Muscle of arm (tissue), 14 donors: ENCODE measurements at places on chromosomes 12 and 14.

DNA sequence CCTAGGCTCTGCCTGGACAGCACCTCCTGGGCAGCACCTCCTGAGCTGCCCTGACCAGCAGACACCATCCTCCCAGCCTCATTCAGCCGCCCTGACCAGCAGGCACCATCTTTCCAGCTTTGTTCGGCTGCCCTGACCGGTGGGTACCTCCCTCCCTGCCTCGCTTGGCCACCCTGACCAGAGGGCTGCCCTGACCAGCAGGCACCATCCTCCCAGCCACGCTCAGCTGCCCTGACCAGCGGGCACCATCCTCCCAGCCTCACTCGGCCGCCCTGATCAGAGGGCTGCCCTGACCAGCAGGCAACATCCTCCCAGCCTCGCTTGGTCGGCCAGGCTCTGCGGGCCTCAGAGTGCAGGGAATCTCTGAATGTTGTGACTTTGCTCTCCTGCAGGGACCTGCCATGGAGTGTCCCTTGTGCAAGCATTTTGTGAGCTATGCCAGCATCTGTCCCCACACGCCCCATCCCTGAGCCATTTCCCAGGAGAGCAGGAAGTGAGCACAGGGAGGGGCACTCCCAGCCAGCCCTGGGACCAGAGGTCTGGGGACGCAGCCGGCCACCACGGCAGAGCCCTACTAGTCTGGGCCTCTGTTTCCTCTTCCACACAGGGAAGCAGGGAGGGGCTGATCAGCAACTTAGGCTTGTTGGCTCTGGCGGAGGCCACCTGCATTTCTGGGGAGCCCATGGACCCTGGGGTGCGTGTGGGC is 265.5 kb downstream of the SEC23A start:
- DNase-seq = no peak

DNA sequence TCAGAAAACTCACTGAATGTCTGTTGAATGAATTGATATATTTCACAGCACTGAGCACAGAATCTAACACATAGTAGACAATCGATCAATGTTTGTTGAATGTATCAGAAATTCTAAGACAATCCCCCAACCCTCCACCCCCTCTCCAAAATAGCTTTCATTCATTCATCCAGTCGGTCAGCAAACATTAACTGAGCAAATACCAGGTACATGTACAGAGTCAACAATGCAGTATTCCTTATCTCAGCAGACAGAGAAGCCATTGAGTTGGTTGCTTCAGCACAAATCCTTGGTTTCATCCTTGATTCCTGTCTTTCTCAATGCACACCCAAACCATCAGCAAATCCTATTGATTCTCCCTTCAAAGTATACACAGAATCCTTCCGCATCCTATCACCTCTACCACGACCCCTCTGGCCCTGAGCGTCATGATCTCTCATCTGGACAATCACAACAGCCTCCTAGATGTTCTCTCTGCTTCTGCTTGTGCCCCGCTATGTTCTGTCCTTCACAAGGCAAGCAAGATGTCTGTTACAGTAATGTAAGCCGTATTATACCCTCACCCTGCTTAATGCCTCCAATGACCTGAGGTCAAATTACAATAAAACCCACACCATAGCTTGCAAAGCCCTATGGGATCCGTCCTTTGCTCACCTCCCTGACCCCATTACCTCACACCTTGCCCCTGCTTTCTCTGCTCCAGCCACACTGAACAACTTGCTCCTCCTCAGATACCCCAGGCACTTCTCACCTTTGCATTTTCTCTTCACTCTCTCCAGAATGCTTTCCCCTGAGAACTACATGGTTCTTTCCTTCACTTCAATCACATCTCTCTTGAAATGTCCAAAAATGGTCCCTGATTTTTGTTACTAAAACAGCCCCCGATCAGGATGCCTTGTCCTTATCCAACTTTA is 738.1 kb upstream of the TBX3 start:
- DNase-seq = no peak

GRCh38 chr14:95255487-95255886 is 64.2 kb downstream of the CLMN start:
- no peak for DNase-seq

- no peak for DNase-seq
Observed at GRCh38 chr12:132173135-132174014, 29.1 kb downstream of the NOC4L start.

GRCh38 chr12:107655281-107656065 is 30.1 kb upstream of the PWP1 start:
- DNase-seq = no peak

DNA sequence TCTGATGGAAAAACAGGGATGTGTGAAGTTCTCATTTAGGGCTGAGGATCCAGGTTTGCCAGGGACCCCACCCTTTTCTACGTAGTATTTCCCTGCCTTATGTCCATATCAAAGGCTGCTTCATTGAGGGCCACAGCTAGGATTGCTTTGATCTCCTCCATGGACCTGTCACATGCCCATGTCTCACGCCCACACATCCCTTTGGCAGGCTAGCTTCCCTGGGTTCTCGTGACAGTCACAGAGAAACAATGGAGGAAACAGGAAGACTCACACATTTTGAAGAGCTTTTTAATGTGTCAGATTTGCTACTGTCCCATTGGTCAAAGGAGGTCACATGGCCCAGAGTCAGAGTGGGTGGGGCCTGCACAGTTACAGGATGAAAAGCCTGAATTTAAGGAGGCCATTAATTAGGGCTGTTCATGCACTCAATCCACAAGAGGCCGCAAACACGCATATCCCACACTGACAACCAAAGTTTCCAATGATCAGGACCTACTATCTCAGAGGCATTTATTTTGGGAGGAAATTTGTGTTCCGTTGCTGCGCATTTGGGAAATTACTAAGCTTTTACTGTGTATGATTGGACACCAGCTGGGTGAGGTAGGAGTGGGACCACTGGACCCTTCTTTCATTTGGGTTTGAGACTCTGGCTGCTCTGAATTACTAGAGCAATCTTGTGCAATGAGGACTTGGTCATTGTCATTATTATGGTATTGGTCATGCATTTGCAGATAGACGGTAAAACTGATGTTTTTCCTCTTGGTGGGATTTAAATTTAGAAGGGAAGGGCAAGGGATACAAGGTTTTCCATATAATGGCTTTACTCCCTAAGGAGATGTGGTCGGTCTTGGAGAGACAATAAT is 266.2 kb downstream of the KTN1 start:
- no peak for DNase-seq

DNA sequence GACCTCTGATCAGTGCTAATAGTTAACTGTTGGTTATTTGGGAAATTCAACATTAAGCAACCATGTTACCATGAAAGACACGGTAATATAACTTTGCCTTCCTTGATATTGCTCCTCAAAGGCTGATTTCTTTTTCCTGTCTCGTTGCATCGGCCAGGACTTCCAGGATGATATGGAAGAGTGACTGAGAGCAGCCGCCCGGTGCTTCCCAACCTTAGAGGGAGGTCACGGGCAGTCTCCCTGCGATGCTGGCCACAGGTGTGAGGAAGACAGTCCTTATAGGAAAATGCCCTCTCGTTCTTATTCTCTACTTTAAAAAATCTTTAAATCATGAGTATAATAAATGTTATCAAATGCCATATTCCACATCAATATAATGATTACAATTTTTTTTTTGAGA is 33.1 kb upstream of the GPR132 start:
- no peak for DNase-seq

DNA sequence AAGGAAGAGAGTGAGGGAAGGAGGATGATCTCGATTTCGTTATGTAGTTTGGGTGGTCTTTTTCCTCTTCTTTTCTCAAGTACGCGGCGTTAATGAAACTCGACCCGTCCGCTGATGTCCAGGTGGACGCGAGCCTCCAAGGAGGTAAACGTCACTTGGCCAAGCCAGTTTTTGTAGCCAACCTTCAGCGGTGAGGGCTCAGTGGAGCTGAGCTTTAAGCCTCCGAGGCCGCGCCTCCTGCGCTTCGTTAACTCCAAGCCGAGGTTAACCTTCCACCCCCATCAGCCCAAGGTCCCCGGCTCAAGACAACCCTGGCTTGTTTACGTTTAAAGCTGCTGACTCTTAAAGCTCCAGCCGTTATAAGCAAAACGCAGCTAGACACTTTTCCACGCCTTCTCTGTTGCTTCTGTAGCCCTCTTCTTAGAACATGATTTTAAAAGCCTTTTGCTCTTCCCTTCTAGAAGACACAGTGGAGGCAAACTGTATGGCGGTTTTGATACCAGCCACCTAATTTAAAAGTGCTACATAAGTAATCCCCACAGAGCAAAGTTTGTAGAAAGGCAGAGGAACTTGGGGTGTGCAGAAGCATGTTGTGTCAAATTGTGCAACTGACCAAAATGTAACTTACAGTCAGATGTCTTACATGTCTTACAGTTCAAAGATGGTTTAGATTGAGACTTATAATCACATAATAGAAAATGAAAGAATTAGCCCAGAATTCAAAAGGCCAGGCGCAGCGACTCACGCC is 923 bp upstream of the ITPR2 start:
- DNase-seq = peak; percentile 29

- DNase-seq = no peak
Observed at GRCh38 chr12:55724226-55724939, 4.2 kb downstream of the RDH5 start.

DNA sequence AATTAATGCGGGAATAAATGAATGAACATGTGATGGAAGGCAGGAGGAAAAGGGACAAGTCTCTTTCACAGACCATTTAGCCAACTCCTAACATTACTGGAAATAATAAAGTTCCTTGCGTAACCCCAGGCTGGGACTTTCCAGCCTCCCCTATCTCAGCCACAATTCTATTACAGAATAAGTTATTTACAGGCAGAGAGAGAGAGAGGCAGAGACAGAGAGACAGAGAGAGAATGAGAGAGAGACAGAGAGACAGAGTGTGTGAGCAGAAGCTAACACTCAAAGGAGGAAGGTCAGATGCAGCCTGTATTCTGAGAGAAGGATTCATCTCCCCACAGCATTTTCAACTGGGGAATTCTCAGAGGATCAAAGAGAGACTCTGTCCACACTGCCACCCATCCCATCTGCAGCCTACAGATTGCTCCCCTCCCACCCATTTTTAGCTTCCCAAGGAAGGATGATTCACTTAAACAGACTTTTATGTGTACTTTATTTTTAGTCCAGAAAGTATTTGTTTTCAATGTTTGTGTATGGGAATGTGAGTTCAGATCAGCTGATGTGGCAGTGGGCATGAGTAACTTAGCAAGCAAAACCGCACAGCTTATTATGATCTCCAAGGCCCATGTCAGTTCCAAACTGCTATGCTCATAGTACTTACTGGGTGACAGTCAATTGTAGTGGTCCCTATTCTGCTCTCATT is 165.7 kb downstream of the CAND1 start:
- DNase-seq = no peak

GRCh38 chr14:90785876-90786450 is 30.3 kb downstream of the TTC7B start:
- DNase-seq = no peak

DNA sequence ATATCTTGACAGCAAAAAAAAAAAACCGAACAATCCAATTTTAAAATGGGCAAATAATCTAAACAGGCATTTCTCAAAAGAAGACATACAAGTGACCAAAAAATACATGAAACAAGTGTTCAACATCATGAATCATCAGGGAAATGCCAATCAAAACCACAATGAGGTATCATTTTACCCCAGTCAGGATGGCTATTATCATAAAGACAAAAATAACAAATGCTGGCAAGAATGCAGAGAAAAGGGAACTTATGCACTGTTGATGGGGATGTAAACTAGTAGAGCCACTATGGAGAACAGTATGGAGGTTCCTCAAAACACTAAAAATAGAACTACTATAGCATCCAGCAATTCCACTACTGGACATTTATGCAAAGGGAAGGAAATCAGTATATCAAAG is 448.2 kb downstream of the RGS6 start:
- DNase-seq = no peak

- peak; percentile 37 for DNase-seq
Observed at GRCh38 chr12:90618586-90618985, 336.4 kb downstream of the CCER1 start.

DNA sequence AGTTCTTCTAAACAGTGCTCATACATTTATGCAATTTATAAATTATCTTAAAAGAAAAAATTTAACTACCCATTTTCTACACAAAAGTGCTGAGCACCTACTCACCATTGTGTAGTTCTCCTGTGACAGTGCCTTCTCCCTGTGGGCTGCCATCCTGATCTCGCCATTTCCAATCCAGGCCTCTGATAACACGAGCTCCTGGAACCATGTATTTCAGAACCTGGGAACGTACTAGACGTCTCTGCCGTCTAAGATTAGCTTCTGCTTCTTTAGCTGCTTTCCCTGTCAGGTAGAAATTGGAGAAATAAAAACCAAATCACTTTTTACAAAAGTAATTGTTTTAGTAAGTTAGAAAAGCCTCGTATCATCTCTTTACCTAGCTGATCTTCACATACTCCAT is 74.5 kb downstream of the HECTD1 start:
- no peak for DNase-seq

GRCh38 chr12:7460375-7461259 is 16.7 kb upstream of the CD163L1 start:
- peak; percentile 29 for DNase-seq

GRCh38 chr14:95121911-95122620 is 35.3 kb downstream of the DICER1 start:
- no peak for DNase-seq

DNA sequence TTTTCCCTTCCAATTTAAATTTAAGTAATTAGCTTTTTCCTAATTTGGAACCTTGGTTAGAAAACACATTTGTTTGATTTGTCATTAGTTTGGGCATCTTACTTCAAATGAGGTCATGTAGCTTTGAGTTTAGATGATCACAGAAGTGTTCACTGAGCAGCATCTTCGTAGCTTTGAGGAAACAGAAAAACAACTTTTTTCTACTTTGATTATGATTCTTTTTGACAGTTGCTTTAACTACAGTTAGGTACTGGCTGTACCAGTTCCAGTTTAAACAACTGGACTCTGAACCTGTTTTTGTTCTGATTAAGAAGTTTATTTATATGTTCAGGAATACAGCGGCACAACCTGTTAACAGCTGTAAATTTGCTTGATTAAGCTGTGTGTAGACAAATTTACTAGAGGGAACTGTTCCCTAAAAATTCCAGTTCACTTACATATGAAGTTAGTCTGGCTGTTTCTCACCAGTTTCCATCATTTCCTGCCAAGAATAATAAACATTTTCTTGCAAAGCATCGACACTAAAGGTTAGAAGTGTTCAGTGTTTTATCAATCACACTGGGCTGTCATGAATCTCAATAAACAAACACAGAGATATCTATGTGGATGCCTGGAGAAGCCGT is 191.9 kb downstream of the RAD51B start:
- DNase-seq = peak; percentile 87

GRCh38 chr12:109166371-109166770 is 50.0 kb downstream of the ACACB start:
- no peak for DNase-seq

GRCh38 chr14:105212541-105213300 is 31.6 kb upstream of the NUDT14 start:
- DNase-seq = no peak

- DNase-seq = no peak
Observed at GRCh38 chr12:40988355-40988754, 199.8 kb upstream of the PDZRN4 start.

- no peak for DNase-seq
Observed at GRCh38 chr12:91937009-91937408, 208.6 kb downstream of the BTG1 start.

GRCh38 chr14:103346286-103346685 is 12.2 kb downstream of the EIF5 start:
- no peak for DNase-seq

- no peak for DNase-seq
Observed at GRCh38 chr14:66247662-66248193, 238.4 kb upstream of the CCDC196 start.
